Small intestine (tissue), 16 donors: ENCODE measurements at places on chromosomes 4 and X.
A peak's percentile ranks its signal among the peaks of the same experiment; 100 is the strongest.

DNA sequence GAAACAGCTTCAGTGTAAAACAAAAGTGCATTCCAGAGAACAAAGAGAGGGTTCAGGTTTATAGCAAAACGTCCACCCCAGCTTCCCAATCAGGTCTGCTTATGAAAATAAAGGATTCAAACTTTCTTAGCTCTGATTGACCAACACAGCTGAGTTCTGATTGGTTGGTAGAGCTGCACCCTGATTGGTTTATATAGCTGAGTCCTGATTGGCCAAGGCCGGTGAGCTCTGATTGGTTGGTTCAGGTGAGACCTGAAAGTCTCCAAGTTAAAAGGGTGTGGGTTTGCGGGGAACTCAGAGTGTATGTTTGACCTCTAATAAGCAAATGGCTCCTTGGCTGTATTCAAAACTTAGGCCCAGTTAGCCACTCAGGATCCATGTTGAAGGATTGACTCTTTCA, 20.9 kb downstream of the CLRN2 start:
- DNase-seq = no peak

DNA sequence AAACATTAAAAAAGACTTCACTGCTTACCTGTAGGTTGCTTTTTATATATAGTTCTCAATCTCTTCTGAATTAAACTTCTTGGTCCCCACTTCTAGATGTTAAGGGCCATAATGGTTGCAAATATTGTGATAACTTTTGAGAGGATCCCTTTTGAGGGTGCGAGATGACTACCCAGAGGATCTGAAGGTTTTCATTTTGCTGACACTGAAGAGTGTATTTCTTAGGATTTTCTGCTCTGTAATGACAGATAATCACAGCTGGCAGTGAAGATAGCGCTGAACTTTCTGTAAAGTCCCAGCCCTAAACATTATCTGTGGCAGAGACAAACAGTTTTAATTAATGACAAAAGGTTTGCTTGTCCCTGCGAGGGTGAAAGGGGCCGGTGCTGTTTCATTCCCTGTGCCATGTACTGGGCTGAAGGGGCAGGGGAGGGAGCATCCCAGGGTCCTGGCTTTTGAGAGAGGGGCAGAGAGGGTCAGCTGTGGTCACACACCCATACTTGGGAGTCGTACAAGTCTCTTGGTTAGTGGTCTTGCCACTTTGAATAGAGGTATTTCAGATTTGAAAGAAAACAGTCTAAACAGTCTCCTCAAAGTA, 22.2 kb downstream of the CLCN4 start:
- no peak for DNase-seq

DNA sequence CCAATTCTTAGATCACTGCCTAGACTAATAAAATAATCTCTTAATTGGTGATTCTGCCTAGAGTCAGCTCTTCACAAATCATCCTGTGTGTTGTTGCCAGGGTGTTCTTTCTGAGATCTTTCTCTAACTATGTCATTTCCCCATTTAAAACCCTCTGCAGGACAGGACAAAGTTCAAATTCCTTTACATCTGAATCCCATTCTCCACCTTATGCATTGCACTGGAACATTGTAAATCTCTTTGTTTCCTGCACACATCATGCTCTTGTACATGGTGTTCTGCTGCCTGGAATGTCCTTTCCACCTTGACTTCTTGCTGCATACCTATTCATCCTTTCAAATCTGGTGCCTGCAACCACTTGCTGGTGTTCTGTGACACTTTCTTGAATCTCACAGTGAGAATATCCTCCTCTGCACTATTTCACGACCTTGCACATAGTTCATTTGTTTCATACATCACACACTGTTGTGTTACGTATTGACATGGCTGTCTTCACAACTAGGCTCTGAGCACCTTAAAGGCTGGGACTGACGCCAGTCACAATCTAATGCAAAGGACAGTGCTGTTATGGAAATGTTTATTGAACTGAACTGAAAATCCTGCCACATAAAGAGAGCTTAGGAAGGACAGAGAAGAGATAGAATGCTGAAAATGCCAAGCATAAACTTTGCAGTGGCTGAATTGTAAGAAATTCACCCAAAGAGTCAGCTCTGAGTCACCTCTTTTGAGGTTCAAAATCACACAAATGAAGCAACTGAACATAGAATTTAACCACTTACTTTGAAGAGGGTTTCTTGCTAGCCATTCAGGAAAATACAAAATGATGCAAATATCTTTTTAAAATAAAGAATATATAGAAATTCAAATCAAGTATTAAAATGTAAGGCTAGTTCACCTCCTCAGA, 26.4 kb upstream of the SMIM14 start:
- DNase-seq = peak; percentile 43

- DNase-seq = no peak
These were observed 26.0 kb downstream of the FHDC1 start for GRCh38 chr4:152962150-152962549.

DNA sequence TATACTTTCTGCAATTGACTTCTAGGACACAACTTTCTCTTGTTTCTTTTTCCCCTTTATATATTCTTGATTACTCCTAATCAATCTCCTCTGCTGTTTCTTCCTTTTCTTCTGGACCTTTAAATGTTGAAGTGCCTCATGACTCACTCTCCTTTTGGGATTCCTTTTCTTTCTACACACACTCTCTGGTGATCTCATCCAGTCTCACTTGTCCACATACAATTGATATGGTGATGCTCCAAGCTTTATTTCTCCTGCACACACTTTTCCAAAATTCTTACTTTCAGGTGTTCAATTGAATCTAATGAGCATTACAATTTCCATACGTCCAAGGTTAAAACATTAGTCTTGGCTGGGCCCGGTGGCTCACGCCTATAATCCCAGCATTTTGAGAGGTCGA, 794.8 kb upstream of the EPHA5 start:
- no peak for DNase-seq

DNA sequence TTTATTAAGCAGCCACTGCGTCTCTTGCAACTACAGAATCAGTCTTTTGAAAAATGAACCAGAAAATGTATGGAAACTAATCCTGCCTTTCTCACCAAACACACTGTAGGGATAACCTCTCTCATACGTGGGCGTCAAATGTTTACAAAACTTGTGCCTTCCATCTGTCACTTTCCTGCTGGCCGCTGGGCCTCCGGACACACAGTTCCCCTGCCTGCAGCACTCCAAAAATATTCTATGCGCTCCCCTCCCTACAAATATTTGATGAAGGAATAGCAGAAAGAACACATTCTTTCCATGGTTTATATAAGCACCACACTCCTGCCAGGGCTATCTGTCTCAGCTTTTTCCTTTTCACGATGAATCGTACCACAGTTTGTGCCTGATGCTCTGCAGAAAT, 14.9 kb upstream of the CYTL1 start:
- no peak for DNase-seq

- DNase-seq = no peak
These were observed 558.9 kb downstream of the SPOCK3 start for GRCh38 chr4:166675411-166675810.

DNA sequence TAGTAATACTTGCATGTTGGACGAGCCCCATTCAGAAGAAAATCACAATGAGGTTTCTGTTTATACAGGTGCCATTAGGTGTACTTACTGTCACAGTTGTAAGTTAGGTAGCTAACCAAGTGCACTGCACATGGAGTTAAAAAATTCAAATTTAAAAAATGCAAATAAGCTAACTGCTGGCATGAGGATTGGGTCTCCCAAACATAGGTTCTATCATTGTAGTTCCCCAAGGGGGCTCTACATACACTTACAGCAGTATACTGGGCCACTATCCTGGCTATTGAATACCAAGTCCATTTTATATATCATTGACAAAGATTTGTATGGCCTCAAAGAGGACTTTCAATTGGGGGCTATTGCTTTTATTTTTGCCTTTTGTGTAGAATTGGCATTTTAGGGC, 153.4 kb downstream of the FMR1NB start:
- DNase-seq = no peak
